A549 treated with ZK216348 at 1 μM for 4 hours (cell line): ENCODE measurements at places on chromosomes 2 and 18. TPM values are rescaled to one million over a fixed set of nuclear protein-coding genes. Genes with fewer than 3 reads are reported as not detected.

Gene DES
- total RNA-seq, result 0.18 to 0.51 TPM (median 0.40 TPM) in 3 of 5 replicates, not detected in the others

Gene GPD2
- total RNA-seq, result 22.3 to 40.3 TPM (median 26.7 TPM) in 5 replicates

Gene ERMN
- not detected in 5 replicates for total RNA-seq

Gene REG3A
- total RNA-seq, result not detected in 5 replicates

Gene ACVR1C
- total RNA-seq, result 0.08 to 0.14 TPM in 2 of 5 replicates, not detected in the others

Gene TNFAIP6
- total RNA-seq, result 0.55 to 1.9 TPM (median 1.2 TPM) in 5 replicates

Gene RBM45
- 11.7 to 14.1 TPM (median 13.0 TPM) in 5 replicates for total RNA-seq

Gene CYP26B1
- total RNA-seq, result 9.1 to 17.7 TPM (median 14.5 TPM) in 5 replicates

Gene IL1R1
- total RNA-seq, result 27.0 to 46.0 TPM (median 40.9 TPM) in 5 replicates

Gene REG3G
- total RNA-seq, result not detected in 5 replicates

Gene CD207
- not detected in 5 replicates for total RNA-seq

Gene AAK1
- 9.7 to 20.5 TPM (median 13.7 TPM) in 5 replicates for total RNA-seq

Gene VWC2L
- not detected in 5 replicates for total RNA-seq

Gene IL36A
- not detected in 5 replicates for total RNA-seq

Gene TNFRSF11A
- 6.9 to 9.7 TPM (median 7.3 TPM) in 5 replicates for total RNA-seq

Gene CEP68
- total RNA-seq, result 6.8 to 11.7 TPM (median 10.8 TPM) in 5 replicates

Gene UGT1A3
- 0.12 to 0.19 TPM (median 0.17 TPM) in 3 of 5 replicates, not detected in the others for total RNA-seq

Gene STEAP3
- total RNA-seq, result 32.7 to 55.4 TPM (median 48.8 TPM) in 5 replicates

Gene FLACC1
- total RNA-seq, result 0.34 to 0.57 TPM in 2 of 5 replicates, not detected in the others

Gene MYOM1
- 0.07 to 0.28 TPM (median 0.12 TPM) in 5 replicates for total RNA-seq

Gene TBR1
- not detected in 5 replicates for total RNA-seq

Gene KIF5C
- 0.27 to 0.38 TPM (median 0.32 TPM) in 5 replicates for total RNA-seq

Gene POTEI
- total RNA-seq, result not detected in 5 replicates

Gene IL36RN
- total RNA-seq, result 0.06 to 0.13 TPM in 2 of 5 replicates, not detected in the others

Gene GRB14
- total RNA-seq, result 4.6 to 7.4 TPM (median 5.2 TPM) in 5 replicates

Gene SPR
- total RNA-seq, result 83.9 to 144 TPM (median 141 TPM) in 5 replicates

Gene MYO7B
- 0.14 to 0.43 TPM (median 0.25 TPM) in 4 of 5 replicates, not detected in the other for total RNA-seq

Gene LMAN1
- total RNA-seq, result 19.6 to 38.9 TPM (median 30.9 TPM) in 5 replicates

Gene LAMA3
- 46.0 to 56.7 TPM (median 53.4 TPM) in 5 replicates for total RNA-seq

Gene FAHD2A
- total RNA-seq, result 25.5 to 34.0 TPM (median 30.1 TPM) in 5 replicates

Gene NETO1
- total RNA-seq, result not detected in 5 replicates

Gene CRYGC
- not detected in 5 replicates for total RNA-seq
